ENCODE measurements at places on chromosomes 6 and 20.

GRCh38 chr20:6680854-6681253 is 86.6 kb upstream of the BMP2 start:
- DNase-seq: no peak

DNA sequence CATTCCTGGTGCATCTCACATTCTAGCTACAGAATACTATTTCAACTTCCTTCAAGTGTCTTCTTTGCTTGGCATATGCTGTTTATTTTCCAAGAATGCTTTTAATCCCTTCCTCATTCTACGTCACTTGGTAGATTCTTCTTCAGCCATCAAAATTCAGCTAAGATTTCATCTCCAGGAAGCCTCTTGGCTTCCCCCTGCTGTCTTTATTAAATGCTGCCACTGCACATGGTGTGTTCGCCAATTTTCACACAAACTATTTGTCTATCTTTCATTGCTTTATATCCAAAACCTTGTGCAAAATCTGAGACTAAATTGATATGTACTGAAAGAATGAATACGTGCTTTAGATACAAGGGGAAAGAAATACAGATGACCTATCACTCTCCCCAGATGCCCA is 253.0 kb downstream of the RFPL4B start:
- DNase-seq: no peak

DNA sequence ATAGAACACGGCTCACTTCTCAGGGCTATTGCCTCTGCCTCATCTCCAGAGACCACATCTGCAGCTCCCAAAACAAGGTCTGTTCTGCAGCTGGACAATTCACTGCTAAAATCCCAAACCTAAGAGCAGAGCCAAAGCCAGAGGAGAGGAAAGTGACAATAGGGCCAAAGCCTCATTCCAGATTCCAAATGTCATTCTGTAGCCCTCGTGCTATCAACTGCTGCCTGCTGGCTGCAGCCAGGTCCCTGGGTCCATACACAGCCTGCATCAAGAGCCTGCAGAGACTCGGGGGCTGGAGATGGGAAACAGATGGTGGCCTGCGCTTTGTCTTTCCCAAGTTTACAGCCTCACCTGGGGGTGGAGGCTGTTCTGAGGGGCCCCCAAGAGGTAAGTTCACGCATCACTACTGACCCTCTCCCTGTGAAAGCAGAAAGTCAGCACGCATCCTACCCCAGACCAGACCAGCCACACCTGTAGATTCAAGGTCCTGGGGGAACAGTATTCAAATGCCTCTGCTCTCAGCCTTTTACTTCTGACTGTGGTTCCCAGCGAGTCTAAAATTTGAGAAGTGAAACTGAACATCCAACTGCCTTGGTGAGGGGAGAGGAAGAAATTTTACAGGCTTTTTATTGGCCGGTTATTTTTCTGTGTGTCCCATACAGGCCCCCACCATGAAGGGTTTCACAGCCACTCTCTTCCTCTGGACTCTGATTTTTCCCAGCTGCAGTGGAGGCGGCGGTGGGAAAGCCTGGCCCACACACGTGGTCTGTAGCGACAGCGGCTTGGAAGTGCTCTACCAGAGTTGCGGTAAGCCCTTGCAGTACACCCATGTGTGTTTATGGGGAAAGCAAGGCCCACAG is at the start of gene LY86:
Gene LY86, plus strand, starts transcription at position 657 of the 860 bp plus-strand sequence. Its CDS starts 15 bp downstream, at position 672.
- DNase-seq: no peak

GRCh38 chr20:25278636-25279361 is 30.9 kb downstream of the PYGB start:
- DNase-seq: peak; percentile 4

DNA sequence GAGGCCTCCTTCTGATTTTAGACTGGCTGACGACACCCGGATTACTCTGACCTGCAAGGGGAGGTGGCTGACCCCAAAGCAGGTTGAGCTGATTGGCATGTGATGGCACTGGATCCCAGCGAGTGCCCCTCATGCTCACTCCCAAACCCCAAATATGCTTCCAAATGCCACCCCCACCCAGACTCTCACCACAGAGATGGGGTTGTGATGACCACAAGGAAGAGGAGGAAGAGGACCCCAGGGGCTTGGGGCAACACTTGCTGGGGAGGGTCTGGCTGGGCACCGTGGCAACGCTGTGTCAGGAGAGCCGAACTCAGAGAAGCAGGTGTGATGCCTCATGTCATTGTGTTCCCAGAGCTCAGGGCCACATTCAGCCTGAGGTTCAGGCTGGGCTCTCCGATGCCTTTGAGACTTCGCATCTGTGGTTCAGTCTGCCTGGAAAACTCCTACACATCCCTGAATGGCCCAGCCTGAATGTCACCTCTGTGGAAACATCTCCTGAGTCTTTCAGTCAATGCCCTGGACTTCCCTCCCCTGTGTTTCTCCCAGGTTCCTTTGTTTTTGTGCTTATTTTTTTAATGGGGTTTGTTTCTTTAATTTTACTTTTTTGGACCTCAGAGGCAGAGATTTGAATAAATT is 169.1 kb upstream of the PMEPA1 start:
- no peak for DNase-seq

DNA sequence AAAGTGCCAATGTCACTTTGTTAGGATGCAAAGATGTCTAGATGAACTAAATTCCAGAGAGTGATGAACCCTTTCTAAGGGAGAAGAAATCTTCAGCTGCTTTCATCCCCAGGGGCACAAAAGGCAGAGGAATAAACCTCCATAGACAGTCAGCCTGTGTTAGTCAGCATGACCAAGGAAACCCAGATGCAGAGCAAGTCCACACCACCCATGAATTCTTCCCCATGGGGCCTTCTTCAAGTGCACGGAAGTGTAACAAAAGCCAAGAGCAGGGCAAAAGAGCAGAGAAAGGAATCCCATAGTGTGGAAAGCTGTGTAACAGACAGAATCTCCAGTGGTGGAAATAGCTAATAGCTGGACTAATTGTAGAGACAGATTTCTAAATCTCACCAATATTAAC is 50.0 kb downstream of the DCDC2 start:
- DNase-seq: no peak
